AG20443 (cell line): ENCODE measurements at places on chromosomes 12 and 14.

- DNase-seq: no peak
Observed at GRCh38 chr14:34684578-34684977, 29.8 kb downstream of the CFL2 start.

- DNase-seq: peak; percentile 31
Observed at GRCh38 chr12:58703866-58704265, 216.4 kb downstream of the LRIG3 start.

- no peak for DNase-seq
Observed at GRCh38 chr12:131677699-131678098, 33.2 kb upstream of the SFSWAP start.

DNA sequence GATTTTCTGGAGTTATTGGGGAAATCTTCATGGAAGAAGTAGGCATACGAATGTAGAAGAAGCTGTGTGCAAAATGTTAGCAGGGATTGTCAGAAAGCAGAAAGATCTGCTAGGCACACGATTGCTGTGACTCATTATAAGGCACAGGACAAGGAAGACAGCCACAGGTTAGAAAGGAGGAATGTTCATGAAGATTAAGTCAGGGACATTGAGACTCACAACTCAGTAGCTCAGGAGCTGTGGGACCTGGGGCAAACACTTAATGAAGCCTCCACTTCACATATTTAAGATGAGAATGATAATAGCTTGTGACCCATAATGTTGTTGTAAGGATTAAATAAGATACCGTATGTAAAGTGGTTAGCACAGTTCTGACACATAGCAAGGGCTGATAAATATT, 26.6 kb upstream of the RTRAF start:
- peak; percentile 17 for DNase-seq

- no peak for DNase-seq
Observed at GRCh38 chr12:125098676-125099408, 33.6 kb downstream of the AACS start.

- no peak for DNase-seq
Observed at GRCh38 chr14:39265033-39265432, 31.3 kb downstream of the MIA2 start.

GRCh38 chr12:87117526-87117925, 861.3 kb upstream of the MGAT4C start:
- DNase-seq: no peak

GRCh38 chr12:31363831-31364230, 37.9 kb upstream of the SINHCAF start:
- DNase-seq: no peak

- peak; percentile 66 for DNase-seq
Observed at GRCh38 chr12:3236345-3237187, 159.4 kb downstream of the TSPAN9 start.

DNA sequence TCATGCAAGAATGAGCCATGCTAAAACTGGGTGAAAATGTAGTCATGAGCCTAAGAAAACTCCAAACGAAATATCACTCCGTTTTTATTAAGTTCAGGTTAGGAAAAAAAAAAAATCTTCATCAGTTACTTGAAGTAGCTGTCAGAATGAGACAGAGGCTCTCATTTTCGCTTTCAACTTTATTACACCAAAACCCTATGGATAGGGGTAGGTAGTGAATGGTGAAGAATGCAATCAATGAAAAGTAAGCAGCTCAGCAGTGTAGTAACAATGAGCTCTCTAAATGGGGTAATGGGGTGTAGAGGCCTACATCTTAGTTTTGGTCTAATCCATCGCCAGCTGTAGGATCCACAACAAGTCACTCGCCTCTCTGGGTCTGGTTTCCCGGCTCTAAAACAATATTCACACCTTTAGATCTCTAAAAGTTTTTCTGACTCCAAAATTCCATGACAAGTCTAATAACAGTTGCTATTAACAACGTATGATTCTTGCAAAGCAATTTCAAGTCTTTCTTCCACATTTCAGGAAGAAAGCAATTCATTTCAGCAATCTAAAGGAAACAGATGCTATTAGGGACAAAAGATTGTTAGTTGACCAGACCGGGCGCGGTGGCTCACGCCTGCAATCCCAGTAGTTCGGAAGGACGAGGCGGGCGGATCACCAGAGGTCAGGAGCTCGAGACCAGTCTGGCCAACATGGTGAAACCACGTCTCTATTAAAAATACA, 1.7 kb downstream of the BTBD7 start:
- DNase-seq: no peak

DNA sequence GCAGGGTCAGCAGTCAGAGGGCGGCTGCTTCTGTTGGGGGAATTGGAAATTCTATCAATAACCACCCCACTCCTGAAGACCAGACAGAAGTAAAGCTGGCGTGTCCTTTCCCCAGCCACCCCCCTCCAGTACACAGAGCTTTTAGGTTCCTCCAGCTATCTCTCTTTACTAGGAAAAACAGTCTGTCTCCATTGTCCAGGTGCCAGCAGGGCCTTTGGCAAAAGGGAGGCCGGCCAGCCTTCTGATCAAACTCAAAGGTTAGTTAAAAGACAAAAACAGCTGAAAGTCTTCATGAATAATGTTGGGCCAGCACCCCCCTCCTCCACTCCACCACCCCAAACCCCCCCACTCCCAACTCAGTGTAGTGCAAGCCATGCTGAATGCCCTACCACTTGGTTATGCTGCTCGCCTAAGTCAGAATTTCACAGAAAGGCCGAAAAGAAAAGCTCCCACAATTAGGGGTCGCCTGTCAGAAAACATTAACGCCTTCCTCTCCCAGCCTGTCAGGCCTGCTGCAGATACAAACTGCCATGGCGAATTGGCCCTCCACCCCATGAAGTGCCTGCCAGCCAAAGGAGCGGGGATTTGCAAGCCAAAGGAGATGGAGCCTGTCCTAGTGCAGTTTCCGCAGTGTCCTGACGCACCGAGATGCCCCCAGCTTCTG, 8.9 kb downstream of the ASCL1 start:
- DNase-seq: no peak

GRCh38 chr14:92458136-92459029, 55.2 kb upstream of the RIN3 start:
- DNase-seq: no peak

DNA sequence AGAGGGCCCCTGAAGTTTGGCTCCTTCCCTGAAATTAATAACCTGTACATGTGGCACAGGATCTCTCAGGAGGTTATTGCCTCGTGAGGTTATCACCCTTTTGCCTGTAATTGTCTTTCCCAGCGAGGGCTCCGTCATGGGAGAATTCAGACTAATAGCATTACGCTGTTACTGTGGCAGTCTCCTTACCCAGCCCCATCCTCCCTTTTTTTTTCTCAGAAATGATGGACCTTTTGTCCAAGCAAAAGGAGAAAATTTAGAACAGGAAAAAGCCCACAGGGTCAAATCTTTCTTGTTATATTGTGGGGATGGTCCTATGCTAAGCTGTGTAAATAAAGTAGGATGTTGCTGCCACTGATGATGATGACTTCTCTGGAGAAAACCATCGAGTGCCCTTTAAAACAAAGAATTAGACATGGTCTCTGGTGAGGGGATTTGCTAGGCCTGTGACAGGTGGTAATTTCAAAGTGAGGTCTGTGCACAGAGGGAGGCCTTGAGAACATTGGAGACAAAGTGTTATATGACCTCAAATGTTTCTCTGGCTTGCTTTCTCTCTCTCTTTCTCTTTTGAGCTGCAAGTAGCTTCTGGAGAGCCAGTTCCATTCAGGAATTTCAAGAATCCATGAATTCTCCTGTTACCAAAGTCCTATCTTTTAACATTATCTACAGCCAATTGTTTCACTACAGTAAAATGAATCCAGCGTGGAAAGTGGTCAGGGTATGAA, 357.2 kb downstream of the BMP4 start:
- DNase-seq: no peak

GRCh38 chr14:31263485-31264133, 56.0 kb upstream of the HECTD1 start:
- peak; percentile 93 for DNase-seq

DNA sequence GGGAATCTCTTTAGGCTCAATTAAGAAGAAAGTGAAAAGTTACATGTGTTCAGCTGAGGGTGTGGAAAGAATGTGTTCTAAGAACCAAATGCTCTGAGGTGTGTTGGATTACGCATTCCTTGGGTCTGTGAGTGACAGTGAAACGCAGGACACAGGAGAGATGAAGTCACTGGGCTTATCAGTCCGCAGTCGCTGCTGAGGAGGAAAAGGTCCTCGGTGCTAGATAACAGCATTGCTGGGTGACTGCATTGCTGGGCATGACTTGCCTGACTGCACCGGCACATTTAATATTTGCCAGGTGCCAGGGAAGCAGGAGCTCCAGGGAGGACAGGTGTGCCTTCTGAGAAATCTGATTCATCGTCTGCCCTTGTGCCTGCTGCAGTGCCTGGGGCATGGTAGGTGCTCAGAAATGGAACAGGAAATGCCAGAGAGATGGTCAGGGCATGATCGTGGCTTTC, 64.4 kb upstream of the FZD10 start:
- DNase-seq: no peak

DNA sequence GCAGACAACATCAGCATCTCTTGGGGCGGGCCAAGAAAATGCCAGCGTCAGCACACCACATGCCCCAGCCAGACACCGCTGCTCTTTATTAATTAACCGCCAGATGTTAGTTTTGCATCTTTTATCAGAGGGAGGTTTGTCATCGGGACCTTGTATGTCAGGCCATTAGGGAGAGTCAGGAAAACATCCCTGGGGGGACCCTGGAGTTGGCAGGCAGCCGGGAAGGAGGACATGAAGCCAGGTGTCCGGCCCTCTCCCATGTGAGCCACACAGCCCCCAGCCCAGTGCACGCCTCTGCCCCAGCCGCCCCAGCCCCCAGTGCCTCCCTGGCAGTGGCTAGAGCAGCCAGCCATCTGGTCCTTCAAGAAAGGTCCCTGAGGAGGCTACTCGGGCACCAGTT, 56.9 kb upstream of the FAM222A start:
- no peak for DNase-seq

GRCh38 chr14:85380881-85381280, 149.1 kb upstream of the FLRT2 start:
- DNase-seq: peak; percentile 7

DNA sequence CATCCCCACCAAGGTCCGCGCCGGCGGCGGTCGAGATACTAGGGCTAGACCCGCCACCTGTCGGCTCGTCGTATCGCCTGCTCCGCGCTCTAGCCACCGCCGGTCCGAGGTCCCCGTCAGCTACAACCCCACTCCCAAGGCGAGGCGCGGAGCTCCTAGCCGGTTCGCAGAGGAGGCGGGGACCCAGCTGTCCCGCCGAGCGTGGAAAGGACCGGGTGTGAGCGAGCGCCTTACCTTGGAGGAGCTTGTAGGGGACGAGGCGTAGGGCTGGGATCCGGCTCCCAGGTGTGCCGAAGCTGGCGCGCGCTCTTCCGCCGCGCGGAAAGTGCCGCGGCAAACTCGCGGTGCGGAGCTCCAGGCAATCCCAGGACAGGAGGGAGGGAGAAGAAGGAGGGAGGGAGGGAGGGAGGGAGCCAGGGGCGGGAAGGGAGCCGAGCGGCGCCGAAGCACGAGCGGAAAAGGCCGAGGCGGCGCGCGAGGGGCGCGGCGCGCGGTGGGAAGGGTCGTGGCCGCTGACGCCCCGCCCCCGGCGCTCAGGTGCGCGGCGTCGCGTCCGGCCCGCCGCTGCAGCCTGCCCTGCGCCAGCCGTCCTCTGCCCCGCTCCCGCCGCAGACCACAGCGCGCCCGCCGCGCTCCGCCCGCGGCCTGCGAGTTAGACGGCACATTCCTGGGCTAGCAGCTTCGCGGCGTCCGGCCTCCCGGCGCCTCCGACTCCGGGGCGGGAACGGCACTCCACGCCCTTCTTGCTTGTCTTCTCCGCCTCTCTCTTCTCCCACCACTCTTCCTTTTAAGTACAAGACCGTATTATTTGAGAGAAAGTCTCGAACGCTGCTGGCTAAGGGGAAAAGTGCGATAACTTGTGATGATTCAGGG, at the start of gene PAWR:
PAWR (minus strand) TSS at position 327 of the 873 bp plus-strand sequence. CDS start 720 bp downstream, outside the sequence.
- DNase-seq: peak; percentile 80

- no peak for DNase-seq
Observed at GRCh38 chr14:99592933-99593753, 10.9 kb downstream of the CCDC85C start.

- DNase-seq: peak; percentile 13
Observed at GRCh38 chr12:79685068-79685467, 5.7 kb downstream of the PAWR start.

DNA sequence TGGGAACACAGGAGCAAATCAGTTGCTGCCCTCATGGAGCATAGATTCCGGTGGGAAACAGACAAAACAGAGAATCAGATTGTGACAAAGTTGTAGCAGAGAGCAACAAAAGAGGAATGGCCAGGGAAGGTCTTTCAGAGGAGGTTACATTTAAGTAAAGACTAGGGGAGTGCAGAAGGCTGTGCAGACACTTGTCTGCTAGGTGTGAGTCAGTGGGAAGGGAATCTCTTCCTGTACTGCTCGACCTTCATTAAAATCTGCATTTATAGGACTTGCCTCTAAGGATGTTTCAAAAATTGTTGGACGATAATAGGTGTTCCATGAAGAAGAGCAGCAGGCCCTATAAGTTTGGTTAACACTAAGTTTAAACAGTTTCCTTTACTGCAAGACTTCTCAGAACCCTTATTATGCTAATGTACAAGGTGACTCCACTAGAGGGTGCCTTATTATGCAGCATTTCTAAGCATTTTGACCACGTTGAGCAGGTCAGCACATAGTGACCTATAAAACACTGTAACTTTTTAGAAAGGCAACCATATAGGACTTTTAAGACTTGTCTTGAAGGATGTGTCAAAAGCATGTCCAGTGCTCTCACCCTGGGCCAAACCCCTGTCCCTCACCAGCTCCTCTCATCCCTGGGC, 91.8 kb upstream of the RIC8B start:
- DNase-seq: no peak

GRCh38 chr14:27528328-27528727, 930.5 kb upstream of the NOVA1 start:
- no peak for DNase-seq

DNA sequence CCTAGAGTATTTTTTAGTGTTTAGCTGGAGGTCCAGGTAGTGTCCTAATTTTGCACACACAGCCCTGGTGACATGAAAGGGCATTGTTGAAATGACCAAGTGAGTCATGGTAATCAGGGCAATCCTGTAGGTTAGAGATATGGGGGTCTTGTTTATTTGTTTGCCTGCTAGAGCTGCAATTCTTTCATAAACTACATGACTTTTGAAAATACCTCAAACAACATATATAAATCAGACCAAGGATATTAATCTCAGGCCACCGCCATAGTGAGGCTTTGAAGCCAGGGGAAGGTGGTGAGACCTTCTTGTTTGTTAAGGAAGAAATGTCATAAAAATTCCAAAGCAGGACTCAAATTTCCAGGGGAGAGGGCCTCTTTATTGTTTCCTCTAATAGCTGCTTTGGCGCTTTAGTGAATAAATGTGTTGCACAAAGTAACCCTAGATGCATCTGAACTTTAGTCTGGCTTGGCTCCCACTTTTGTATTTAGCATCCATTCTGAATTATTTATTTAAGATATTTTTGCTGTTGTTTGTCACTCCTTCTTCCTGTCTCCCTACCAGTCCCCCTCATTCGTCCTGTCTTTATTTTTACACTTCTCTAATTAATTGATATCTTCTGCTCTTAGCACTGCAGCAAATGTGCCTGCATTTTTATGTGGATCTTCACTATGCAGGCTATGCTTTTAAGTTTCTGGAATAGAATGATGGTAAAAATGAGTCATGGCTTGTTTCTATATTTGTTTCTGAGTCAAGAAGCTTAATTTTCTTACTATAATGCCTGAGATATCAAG, 430.3 kb downstream of the RAD51B start:
- peak; percentile 43 for DNase-seq
